Suprapubic skin (tissue), 4 donors: ENCODE measurements at places on chromosomes 1 and 21.

- no peak for DNase-seq
- no peaks in the 10 kb centered on the region for H3K27me3 ChIP-seq
- no peaks in the 10 kb centered on the region for H3K36me3 ChIP-seq
- H3K4me1 ChIP-seq = no peaks in the 10 kb centered on the region
- H3K4me3 ChIP-seq = no peak overlapping the region
Observed at GRCh38 chr1:217574265-217574949, 56.5 kb downstream of the GPATCH2 start.

DNA sequence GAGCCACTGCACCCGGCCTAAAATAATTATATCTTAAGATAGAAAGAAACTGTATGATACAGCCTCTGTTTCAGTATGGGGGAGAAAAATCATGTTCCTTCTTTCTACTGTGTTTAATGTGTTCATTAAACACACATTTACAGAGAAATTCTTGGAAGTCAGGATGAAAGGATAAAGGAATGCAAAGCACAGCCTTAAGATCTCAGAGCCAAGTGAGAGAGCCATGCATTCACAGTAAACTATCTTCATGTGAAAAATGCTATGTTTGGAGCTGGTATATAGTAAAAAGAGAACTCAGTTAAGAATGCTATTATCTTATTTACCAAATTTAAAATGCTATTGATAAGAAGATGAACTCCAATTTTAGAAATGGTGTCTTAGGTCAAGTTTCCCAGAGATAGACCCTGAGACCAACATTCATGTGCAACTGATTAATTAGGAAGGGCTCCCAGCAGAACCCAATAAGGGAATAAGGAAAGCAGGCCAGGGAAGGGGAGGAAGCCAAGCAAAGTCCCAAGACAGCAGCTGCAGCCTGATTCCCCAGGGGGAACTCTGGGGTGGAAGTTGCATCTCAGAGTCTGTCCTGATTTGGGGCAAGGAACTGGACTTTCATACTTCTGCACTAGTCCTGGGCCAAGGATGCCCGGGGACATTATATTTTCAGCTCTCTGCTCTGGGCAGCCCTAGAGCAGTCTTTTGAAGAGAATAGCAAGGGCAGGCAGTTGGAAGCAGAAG is 130.0 kb upstream of the ZNF648 start:
- peaks cover 5% of the 10 kb centered on the region for H3K4me1 ChIP-seq
- H3K4me3 ChIP-seq = no peak overlapping the region
- no peaks in the 10 kb centered on the region for H3K27me3 ChIP-seq
- no peak overlapping the region for H3K27ac ChIP-seq

GRCh38 chr1:158371188-158371953 is 17.7 kb downstream of the CD1E start:
- H3K36me3 ChIP-seq = no peaks in the 10 kb centered on the region
- DNase-seq = no peak
- no peak overlapping the region for H3K4me3 ChIP-seq
- no peaks in the 10 kb centered on the region for H3K27me3 ChIP-seq
- no peak overlapping the region for H3K27ac ChIP-seq

- H3K4me3 ChIP-seq = no peak overlapping the region
- no peaks in the 10 kb centered on the region for H3K27me3 ChIP-seq
- H3K36me3 ChIP-seq = no peaks in the 10 kb centered on the region
- DNase-seq = no peak
Observed at GRCh38 chr1:216144661-216145450, 278.4 kb downstream of the USH2A start.

- peaks cover 20% of the 10 kb centered on the region for H3K27me3 ChIP-seq
- no peak overlapping the region for H3K27ac ChIP-seq
- peak overlapping the region; percentile 48 for H3K4me3 ChIP-seq
- H3K4me1 ChIP-seq = peaks cover 36% of the 10 kb centered on the region
Observed at GRCh38 chr1:1041092-1041523, 21.2 kb downstream of the AGRN start.

- no peaks in the 10 kb centered on the region for H3K4me1 ChIP-seq
- H3K27me3 ChIP-seq = no peaks in the 10 kb centered on the region
- no peak for DNase-seq
- H3K36me3 ChIP-seq = no peaks in the 10 kb centered on the region
Observed at GRCh38 chr1:160855181-160855981, 7.3 kb downstream of the CD244 start.

- H3K27ac ChIP-seq = no peak overlapping the region
- H3K4me3 ChIP-seq = no peak overlapping the region
- no peak for DNase-seq
- H3K4me1 ChIP-seq = no peaks in the 10 kb centered on the region
- H3K27me3 ChIP-seq = peaks cover 14% of the 10 kb centered on the region
Observed at GRCh38 chr21:33185852-33186251, 43.9 kb upstream of the IFNAR2 start.

DNA sequence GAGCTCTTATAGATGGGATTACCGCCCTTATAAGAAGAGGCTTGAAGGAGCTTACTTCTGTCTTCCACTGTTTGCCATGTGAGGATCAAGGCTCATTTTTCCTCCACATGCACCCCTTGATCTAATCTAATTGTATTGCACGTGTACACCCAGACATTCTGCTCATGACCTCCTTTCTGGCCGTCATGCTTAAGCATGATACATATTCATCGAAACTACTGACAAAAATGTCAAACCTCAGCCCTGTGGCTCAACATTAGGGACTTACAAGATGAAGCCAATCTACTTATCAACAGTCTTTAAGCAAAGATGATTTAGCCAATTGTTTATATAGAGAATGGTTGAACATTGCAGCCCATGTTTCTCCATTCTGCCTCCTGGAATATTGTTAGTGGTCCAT is 127.6 kb downstream of the XCL2 start:
- no peak overlapping the region for H3K4me3 ChIP-seq
- no peaks in the 10 kb centered on the region for H3K36me3 ChIP-seq
- no peak overlapping the region for H3K27ac ChIP-seq
- no peaks in the 10 kb centered on the region for H3K27me3 ChIP-seq
- no peak for DNase-seq
- no peaks in the 10 kb centered on the region for H3K4me1 ChIP-seq

DNA sequence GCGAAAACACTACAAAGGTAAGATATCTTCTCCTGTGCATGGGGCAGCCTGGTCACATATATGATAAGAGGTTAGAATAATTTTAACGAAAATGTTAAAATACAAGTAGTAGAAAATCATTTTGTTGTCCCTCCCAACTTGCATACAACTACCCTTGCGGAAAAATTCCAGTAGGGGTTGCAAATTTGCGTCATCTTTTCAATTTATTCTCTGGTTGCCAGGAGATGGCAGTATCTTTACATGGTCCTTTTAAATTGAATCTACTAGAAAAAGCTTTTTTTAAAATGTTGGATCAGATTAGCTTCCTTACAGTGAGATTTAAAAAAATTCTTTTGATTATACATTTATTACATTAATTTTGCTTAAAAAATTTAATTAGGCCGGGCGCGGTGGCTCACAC is 10.9 kb downstream of the S100PBP start:
- no peaks in the 10 kb centered on the region for H3K27me3 ChIP-seq
- H3K4me3 ChIP-seq = no peak overlapping the region
- no peak for DNase-seq
- H3K4me1 ChIP-seq = no peaks in the 10 kb centered on the region

GRCh38 chr1:173100476-173101107 is 49.9 kb upstream of the TNFSF18 start:
- no peak for DNase-seq
- no peaks in the 10 kb centered on the region for H3K27me3 ChIP-seq
- no peaks in the 10 kb centered on the region for H3K36me3 ChIP-seq
- no peak overlapping the region for H3K4me3 ChIP-seq
- H3K27ac ChIP-seq = no peak overlapping the region
- H3K4me1 ChIP-seq = no peaks in the 10 kb centered on the region

DNA sequence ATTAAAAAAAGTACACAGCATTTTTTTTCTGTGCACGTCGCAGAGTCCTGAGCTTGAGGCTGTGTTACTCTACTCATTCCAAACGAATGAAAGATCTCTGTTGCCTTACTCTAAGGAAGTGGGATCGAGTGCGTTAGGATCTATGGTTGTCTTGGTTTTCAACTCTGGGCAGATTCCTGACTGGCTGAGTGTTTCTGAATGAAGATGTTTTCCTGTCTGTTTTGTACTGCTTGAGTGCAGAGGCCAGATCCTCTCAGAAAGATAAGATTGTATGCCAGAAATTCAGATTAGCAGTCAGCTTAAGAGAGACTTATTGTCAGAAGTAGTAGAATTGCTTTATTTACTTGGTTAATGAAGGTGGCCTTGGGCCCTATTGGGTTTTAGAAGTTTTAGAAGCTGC is 14.0 kb downstream of the PLA2G2E start:
- no peak overlapping the region for H3K27ac ChIP-seq
- no peaks in the 10 kb centered on the region for H3K4me1 ChIP-seq
- no peak overlapping the region for H3K4me3 ChIP-seq

DNA sequence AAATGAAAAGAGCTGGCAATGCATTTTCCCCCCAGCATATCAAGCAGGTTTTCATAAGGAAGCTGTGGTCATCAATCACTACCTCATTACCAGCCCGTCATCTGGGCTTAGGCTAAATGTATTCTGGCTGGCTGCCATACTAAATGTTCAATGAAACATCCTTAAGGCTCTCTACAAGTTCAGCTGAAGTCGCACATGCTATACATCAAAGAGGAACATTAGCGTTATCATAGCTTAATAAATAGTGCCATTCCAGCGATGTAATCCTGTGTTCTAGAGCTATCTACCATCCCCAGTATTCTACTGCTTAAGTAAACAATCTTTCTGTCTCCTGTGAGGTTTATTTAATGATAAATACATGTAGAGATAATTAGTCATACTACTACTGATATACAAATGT is 288.8 kb downstream of the DPYD start:
- no peak overlapping the region for H3K27ac ChIP-seq
- no peaks in the 10 kb centered on the region for H3K36me3 ChIP-seq
- no peaks in the 10 kb centered on the region for H3K27me3 ChIP-seq
- no peak for DNase-seq
- no peak overlapping the region for H3K4me3 ChIP-seq

GRCh38 chr1:36628804-36629203 is 146.1 kb upstream of the CSF3R start:
- no peak for DNase-seq
- H3K4me3 ChIP-seq = no peak overlapping the region
- H3K27me3 ChIP-seq = peaks cover 39% of the 10 kb centered on the region

- H3K27me3 ChIP-seq = no peaks in the 10 kb centered on the region
- peaks cover 4% of the 10 kb centered on the region for H3K4me1 ChIP-seq
- no peak overlapping the region for H3K27ac ChIP-seq
- no peak overlapping the region for H3K4me3 ChIP-seq
Observed at GRCh38 chr1:95953015-95953414, 719.0 kb downstream of the RWDD3 start.

GRCh38 chr1:214108097-214108446 is 120.3 kb downstream of the PROX1 start:
- no peak overlapping the region for H3K27ac ChIP-seq
- no peak overlapping the region for H3K4me3 ChIP-seq
- H3K36me3 ChIP-seq = no peaks in the 10 kb centered on the region
- no peak for DNase-seq

- no peak for DNase-seq
- H3K27ac ChIP-seq = no peak overlapping the region
- H3K27me3 ChIP-seq = peaks cover 53% of the 10 kb centered on the region
Observed at GRCh38 chr1:205948039-205948438, 4.8 kb upstream of the SLC26A9 start.

DNA sequence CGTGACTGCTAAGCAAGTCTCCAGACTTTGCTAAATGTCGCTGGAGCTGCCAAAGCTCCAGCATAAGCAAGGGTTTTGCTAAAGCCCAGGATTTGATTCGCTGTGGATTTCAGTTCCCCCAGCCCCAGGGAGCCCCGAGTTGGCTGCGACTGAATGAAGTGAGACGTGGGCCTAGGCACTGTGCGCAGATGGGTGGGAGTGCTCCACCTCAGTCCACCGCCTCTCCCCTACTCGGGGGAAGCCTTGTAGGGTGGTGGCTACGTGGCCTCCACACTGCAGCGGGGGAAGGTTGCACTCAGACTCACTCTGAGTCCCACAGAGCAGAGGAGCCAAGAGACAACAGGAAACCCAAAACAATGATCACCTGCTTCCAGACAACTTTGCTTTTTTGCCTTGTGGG is 397.8 kb upstream of the VAMP3 start:
- H3K27ac ChIP-seq = no peak overlapping the region
- H3K4me3 ChIP-seq = no peak overlapping the region
- H3K36me3 ChIP-seq = no peaks in the 10 kb centered on the region
- peaks cover 9% of the 10 kb centered on the region for H3K27me3 ChIP-seq
- no peaks in the 10 kb centered on the region for H3K4me1 ChIP-seq

- H3K27ac ChIP-seq = no peak overlapping the region
- H3K36me3 ChIP-seq = peaks cover 3% of the 10 kb centered on the region
- H3K27me3 ChIP-seq = no peaks in the 10 kb centered on the region
- no peak for DNase-seq
Observed at GRCh38 chr1:63414691-63415365, 47.4 kb downstream of the ALG6 start.

GRCh38 chr1:9004700-9005394 is 21.4 kb downstream of the SLC2A7 start:
- H3K27me3 ChIP-seq = no peaks in the 10 kb centered on the region
- DNase-seq = no peak
- no peak overlapping the region for H3K4me3 ChIP-seq
- H3K27ac ChIP-seq = no peak overlapping the region
- no peaks in the 10 kb centered on the region for H3K36me3 ChIP-seq

GRCh38 chr21:35398346-35398982 is 349.4 kb upstream of the RUNX1 start:
- peaks cover 4% of the 10 kb centered on the region for H3K4me1 ChIP-seq
- no peaks in the 10 kb centered on the region for H3K27me3 ChIP-seq

DNA sequence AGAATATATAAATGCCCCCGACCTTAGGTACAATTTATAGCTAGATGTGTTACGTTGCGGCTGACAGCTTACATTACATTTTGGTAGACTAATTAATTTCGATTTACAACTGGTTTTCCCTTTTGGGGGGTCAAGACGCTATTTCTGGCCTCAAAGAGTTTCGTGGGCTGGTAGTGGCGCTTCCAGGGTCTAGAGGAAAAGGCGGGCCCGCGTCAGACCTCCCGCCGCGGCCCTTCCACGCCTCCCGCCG is 391 bp downstream of the IFT25 start:
- peaks cover 28% of the 10 kb centered on the region for H3K4me1 ChIP-seq
- H3K4me3 ChIP-seq = peak overlapping the region; percentile 90
- peak overlapping the region; percentile 92 for H3K27ac ChIP-seq

- no peak overlapping the region for H3K27ac ChIP-seq
- no peak overlapping the region for H3K4me3 ChIP-seq
- DNase-seq = no peak
- H3K36me3 ChIP-seq = no peaks in the 10 kb centered on the region
- no peaks in the 10 kb centered on the region for H3K27me3 ChIP-seq
- peaks cover 8% of the 10 kb centered on the region for H3K4me1 ChIP-seq
Observed at GRCh38 chr1:53115403-53116306, 26.8 kb downstream of the SLC1A7 start.
